ENCODE measurements at places on chromosomes 12 and 14. TPM values are rescaled to one million over a fixed set of nuclear protein-coding genes. Genes with fewer than 3 reads are reported as not detected.

MOK gene
- polyA plus RNA-seq, result 24.6 TPM

NELL2 gene
- 25.3 TPM for polyA plus RNA-seq

TMEM233 gene
- polyA plus RNA-seq, result 2.2 TPM

CFAP251 gene
- polyA plus RNA-seq, result 12.5 TPM

SLCO1B1 gene
- polyA plus RNA-seq, result 0.18 TPM

KRT85 gene
- not detected for polyA plus RNA-seq

DNA sequence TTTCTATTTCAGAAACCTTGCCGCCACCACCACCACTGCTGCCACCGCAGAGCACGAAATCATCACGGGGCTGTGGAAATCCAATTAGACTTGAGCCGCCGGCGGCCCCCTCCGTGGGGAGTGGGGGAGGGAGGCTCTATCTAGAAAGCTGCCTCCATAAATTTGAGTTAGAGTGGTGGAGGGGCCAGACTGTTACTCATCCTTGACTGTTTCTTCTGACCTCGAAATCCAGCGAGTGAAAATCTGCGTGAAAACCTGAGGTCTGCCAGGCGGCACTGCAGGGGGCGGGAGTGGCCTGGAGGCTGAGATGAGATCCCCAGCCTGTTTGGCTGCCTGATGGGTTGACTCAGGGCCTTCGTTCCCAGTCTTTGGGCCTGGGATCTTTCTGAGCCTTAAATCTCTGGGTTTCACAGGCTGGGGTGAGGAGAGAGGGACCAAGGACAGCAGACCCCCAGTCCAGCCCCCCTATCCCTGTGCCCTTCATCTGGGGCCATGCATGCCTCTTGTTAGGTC, 29.9 kb downstream of the TSPAN9 start:
- no peak for DNase-seq

DNA sequence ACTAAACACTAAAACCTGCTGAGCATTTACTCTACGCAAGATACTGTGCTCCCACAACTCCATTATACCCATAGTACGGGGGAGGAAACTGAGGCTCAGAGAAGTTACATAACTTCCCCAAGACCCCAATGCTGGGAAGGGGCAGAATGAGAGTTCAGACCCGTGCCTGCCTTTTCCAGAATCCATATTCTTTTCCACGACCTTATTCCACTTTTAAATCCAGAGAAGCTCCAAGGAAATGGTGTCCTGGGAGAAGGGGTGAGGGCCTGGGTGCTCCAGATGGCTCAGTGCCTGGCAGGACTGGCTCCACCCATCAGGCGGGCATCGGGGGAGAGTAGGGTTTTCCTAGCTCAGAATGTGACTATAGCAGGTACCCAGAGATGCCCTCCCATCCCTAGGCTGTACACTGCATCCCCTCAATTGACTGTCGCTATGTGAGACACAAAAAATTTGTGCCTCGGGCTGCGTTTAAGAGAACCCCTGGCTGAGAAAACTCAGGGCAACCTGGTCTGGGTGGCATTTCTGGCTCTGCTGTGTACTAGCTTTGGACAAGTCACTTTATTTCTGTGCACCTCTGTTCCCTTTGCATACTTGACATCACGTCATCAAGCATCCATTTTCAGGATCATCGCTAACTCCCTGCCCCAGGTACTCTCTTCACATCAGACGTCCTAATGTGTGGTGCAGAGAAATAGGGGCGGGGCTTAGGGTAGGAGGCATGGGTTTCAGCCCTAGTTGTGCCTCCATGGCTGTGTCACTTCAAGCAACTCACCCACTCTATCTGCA, 11.6 kb upstream of the IQSEC3 start:
- no peak for DNase-seq

GRCh38 chr14:70904373-70904772, 2.9 kb upstream of the PCNX1 start:
- no peak for DNase-seq

DNA sequence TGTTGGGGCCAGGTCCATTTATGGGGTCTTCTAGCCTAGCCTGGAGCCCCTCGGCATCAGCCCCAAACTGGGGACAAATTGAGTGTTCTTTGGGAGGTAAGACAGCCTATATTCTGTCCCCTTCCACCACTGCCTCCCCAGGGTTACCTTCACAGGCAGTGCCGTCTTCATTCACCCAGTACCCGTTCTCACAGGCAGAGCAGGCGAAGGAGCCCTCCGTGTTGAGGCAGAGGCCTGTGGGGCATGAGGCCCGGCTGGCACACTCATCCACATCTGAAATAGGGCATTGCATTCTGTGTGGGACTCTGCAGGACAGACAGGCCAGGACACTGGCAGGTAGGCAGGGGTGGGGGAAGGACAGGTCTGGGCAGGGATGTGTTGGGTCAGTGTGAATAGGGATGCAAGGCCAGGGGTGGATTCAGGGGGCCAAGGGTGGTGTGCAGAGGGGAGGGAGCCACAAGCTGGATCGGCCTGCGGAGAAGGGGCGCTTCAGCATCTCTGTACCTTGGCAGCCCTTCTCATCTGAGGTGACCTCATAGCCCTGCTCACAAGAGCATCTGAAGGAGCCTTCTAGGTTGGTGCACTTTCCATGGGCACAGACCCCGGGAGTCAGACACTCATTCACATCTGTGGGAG, 16.1 kb downstream of the ISCA2 start:
- DNase-seq, result no peak

GRCh38 chr12:124847113-124848074, 16.3 kb downstream of the SCARB1 start:
- no peak for DNase-seq

- peak; percentile 61 for DNase-seq
Measured at GRCh38 chr12:53696285-53696654, 20.4 kb upstream of the ATP5MC2 start.

GRCh38 chr14:88476825-88477224, 78.0 kb downstream of the PTPN21 start:
- DNase-seq, result no peak

- no peak for DNase-seq
Measured at GRCh38 chr14:60636879-60637478, 12.3 kb downstream of the SIX1 start.

DNA sequence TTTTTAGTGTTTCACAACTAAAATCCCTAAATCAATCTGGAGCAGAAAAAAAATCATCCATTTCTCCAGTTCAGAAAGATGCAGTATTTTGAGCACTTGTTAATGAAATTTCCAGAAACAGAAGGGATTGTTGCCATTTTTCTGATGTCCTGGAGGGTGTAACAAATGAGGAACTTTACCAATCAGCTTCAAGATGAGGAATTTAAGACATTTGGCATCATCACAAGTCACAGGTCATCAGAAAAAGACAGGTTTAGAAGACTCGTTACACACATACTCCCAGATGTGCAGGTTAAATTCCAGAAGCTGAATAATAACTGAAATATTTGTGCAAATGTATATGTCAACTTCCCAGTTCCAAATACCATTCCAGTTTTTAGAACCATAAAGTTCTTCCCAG, 482 bp upstream of the PSMC1 start:
- no peak for DNase-seq

DNA sequence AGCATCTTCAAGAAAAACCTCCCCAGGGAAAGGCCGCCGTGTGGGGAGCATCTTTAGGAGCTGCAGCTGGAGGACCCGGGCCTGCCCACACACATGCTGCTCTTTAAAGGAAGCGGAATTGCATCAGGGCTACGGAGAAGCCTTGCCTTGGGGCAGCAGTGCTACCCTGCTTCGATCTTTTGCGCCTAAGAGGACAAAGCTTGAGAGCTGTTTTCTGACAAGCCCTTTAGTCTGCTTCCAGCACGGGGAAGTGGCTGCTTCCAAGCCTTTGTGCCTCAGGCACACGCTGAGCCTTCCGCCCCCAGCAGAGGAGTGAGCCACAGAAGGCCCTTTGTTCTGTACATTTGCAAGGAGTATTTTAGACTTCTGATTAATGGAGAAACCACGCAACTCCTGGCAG, 31.5 kb downstream of the COA8 start:
- no peak for DNase-seq
